ENCODE measurements at places on chromosomes 7 and 10.

GRCh38 chr10:9824631-9825071 is 1193.0 kb upstream of the CELF2 start:
- DNase-seq, result no peak

GRCh38 chr10:35449944-35450343 is 113.6 kb downstream of the CCNY start:
- no peak for DNase-seq

- no peak for DNase-seq
These were observed 187.8 kb downstream of the NPSR1 start for GRCh38 chr7:34845666-34846361.

DNA sequence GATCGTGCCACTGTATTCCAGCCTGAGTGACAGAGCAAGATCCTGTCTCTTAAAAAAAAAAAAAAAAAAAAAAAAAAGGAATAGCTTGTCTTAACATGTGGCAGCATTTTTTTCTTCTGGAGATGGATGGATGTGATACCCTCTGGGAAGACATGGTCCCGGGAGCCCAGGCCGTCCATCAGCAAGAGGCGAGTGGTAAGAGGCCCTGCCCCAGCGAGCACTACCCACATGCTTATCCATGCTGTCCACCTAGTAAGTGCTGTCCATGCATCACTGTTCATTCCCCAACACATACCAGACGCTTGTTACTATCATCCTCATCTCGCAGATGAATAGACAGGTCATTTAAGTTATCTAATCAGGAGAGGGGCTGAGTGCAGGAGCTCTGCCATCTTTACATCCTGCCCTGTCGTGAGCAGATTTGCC is 12.9 kb downstream of the ATP6V1F start:
- DNase-seq, result no peak

DNA sequence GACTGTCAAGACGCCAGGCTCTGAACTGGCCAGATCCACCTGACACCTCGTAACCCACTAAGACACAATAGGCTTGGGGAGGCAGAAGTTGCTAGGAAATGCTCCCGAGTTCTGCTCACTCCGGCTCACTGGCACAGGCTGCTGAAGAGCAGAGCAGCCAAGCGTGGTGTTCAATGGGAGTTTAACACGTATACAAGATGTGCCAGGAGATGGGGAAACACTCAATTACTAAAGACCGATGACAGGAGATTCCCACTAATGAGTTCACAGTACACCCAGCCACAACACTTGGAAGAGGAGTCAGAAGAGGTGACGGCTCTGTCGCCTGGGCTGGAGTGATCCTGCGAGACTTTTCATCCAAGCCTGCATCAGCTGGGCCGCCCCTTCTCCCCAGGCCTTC is 303.4 kb downstream of the GFRA1 start:
- no peak for DNase-seq

GRCh38 chr10:11450427-11450826 is 161.0 kb downstream of the USP6NL start:
- no peak for DNase-seq

GRCh38 chr7:16353226-16353625 is 68.1 kb downstream of the CRPPA start:
- DNase-seq, result no peak

- no peak for DNase-seq
These were observed 48.7 kb downstream of the TSPAN15 start for GRCh38 chr10:69499726-69500689.

DNA sequence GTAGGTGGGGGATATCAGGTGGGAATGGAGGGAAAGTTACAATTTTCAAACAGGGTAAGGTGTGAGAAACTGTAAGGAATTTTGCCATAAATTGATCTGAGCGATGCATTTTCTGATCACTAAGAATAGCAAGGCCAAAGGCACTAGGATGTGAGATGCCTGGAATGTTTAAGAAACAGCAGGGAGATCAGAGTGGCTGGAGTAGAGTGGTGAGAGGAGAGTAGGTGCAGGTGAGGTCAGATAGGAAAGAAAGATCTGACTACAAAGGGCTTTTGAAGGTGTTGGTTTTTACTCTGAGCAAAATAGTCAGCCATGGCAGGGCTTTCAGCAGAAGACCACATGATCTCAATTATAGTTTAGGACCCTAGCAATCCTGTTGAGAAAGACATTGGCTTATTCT is 55.0 kb downstream of the HDAC9 start:
- DNase-seq, result no peak

- no peak for DNase-seq
These were observed 95.0 kb downstream of the KLF6 start for GRCh38 chr10:3689871-3690510.

GRCh38 chr10:113049881-113050280 is 99.8 kb downstream of the TCF7L2 start:
- no peak for DNase-seq

DNA sequence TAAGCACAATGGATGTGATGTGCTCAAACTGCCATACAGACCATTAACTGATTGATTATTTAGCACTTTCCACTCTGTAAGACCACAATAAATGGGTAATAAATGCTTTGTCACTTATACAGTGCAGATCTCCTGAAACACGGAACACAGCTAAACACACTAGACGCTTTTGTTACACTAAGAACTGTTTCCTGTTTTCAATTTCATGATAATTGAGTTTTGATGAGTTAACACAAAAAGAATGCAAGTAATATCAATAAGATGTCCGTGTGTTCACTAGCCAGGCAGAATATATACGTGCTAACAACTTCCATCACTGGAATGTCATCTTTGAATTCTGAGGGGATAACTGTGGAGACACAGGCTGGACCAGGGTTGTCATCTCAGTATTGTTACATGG is 178.8 kb downstream of the SKAP2 start:
- no peak for DNase-seq

DNA sequence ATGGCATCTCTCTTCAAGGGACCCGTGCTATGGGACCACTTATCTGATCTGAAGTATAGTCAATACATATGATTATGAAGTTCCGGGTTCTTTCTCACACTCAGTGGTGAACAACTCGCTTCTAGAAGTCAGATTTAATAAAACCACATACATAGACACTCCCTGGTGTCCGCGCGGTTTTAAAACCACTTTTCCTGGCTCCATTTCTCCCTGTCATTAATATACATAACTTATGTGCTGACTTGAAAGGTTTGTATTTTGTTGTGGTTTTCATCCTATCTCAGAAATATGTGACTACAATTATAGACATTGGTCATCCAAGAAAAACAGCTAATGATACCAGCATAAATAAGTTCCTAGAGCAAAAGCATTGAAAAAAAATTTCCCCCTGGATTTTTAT is 34.0 kb downstream of the SVIL start:
- DNase-seq, result no peak

- no peak for DNase-seq
These were observed 427.8 kb upstream of the SEMA3D start for GRCh38 chr7:85614684-85615083.

GRCh38 chr7:471866-472639 is 47.6 kb downstream of the PDGFA start:
- no peak for DNase-seq
